CD4-positive, alpha-beta T cell (primary cell): ENCODE measurements at places on chromosomes 6 and 20. TPM values are rescaled to one million over a fixed set of nuclear protein-coding genes. Genes with fewer than 3 reads are reported as not detected.

- H3K27me3 ChIP-seq, result no peaks in the 10 kb centered on the region
- no peaks in the 10 kb centered on the region for H3K36me3 ChIP-seq
- H3K4me3 ChIP-seq, result no peak overlapping the region
- no peak for DNase-seq
These were observed 230.1 kb upstream of the PRND start for GRCh38 chr20:4491643-4492042.

DNA sequence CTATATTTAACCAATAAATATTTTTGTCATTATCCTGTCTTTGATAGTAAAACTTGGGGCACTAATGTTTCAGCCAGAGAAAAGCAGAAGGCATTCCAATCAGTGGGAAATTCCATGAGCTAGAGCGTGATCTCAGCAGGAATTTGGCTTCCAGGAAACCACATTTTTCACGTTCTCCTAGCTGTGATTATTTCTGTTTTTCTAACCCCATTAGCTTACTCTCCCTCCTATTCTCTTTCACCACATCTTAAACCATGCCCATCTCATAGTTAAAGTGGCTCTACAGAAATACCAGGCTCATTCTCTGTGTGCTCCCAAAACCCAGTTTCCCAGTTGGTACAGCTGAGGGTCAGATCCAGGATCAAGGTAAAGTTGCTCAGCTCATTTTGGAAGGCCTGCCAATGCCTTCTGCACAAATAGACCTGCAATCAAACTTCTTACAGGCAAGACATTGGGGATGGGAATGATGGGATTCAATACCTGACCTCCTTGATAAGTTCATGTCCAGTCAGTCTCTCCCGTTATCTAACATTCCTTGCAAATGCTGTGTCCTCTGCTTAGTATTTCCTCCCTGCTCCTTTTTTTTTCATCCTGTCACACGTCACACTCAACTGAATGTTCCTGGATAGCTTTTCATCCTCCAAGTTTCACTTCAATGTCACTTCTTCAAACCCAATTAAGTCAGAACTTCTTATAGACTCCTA, 33.1 kb upstream of the TMEM30A start:
- H3K4me3 ChIP-seq, result no peak overlapping the region
- no peak overlapping the region for H3K27ac ChIP-seq
- DNase-seq, result no peak
- no peaks in the 10 kb centered on the region for H3K4me1 ChIP-seq

DNA sequence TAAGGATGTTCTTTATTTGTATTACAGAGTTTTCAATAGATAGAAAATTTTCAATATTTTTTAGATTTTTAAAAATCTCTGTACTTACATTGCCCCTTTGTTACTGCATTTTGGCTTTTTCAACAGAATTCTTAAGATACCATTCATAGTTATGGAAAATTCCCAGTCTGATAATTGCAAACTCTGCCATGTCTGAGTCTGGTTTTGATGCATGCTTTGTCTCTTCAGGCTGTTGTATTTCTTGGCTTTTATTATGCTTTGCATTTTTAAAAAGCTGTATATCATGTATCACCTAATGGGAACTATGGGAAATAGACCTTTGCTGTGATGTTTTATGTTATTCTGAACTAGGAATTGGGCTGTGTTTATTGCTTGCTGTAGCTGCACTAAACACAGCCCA, 898.9 kb upstream of the ADGRB3 start:
- H3K4me1 ChIP-seq, result no peaks in the 10 kb centered on the region
- H3K36me3 ChIP-seq, result no peaks in the 10 kb centered on the region
- no peak overlapping the region for H3K4me3 ChIP-seq
- DNase-seq, result no peak

- no peaks in the 10 kb centered on the region for H3K36me3 ChIP-seq
- no peak for DNase-seq
- no peak overlapping the region for H3K4me3 ChIP-seq
- peaks cover 5% of the 10 kb centered on the region for H3K4me1 ChIP-seq
These were observed 195.7 kb upstream of the KCNG1 start for GRCh38 chr20:51218603-51219002.

DNA sequence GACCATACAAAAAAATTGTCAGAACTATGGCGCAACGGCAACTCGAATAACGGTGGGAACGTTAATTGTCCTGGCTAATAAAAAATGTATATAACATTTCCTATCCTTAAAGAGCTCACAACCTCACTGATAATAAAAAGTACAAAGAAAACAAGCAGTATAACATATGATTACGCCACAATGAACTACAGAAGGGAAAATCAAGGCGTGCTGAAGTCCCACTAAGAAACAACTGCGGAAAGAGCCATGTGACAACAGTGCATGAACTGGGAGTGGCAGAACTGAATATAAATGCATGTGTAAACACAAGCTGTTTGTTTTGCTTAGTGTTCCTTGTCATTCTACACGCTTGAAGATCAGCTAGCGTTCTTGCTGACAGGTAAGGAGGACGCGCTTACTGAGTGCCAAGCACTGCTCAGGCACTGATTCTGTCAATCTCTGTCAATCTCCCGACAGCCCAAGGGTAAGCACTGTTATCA, 466 bp upstream of the PSMB1 start:
- peak; percentile 84 for DNase-seq
- peaks cover 37% of the 10 kb centered on the region for H3K36me3 ChIP-seq
- H3K4me1 ChIP-seq, result peaks cover 34% of the 10 kb centered on the region
- no peaks in the 10 kb centered on the region for H3K27me3 ChIP-seq
- H3K27ac ChIP-seq, result peak overlapping the region; percentile 93

GRCh38 chr6:111057074-111057752, 30.1 kb upstream of the SLC16A10 start:
- H3K27ac ChIP-seq, result no peak overlapping the region
- no peaks in the 10 kb centered on the region for H3K36me3 ChIP-seq
- H3K4me1 ChIP-seq, result no peaks in the 10 kb centered on the region
- peak; percentile 2 for DNase-seq
- no peak overlapping the region for H3K4me3 ChIP-seq

DNA sequence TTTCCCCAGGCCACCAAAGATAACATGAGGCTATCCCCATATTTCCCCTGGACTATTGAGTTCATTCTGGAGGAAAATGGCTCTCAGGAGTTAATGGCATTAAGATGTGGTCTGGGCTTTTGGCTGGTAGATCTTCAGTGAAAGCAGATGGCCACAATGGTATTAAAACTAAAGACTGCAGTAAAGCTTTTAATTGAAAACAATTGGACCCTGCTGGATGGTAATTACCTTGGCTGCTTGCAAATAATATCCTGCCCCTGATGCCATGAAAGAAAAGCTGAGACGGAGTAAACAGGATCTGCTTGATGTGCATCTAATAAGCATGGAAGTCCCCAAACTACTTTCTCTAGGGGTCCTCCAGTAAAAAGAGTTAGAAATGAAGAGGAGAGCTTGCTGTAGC, 255.8 kb downstream of the QKI start:
- no peaks in the 10 kb centered on the region for H3K36me3 ChIP-seq
- peaks cover 13% of the 10 kb centered on the region for H3K4me1 ChIP-seq
- no peak overlapping the region for H3K4me3 ChIP-seq
- DNase-seq, result no peak

- no peak overlapping the region for H3K27ac ChIP-seq
- DNase-seq, result no peak
- no peak overlapping the region for H3K4me3 ChIP-seq
These were observed 2.9 kb upstream of the TDRD6 start for GRCh38 chr6:46684771-46685170.

DNA sequence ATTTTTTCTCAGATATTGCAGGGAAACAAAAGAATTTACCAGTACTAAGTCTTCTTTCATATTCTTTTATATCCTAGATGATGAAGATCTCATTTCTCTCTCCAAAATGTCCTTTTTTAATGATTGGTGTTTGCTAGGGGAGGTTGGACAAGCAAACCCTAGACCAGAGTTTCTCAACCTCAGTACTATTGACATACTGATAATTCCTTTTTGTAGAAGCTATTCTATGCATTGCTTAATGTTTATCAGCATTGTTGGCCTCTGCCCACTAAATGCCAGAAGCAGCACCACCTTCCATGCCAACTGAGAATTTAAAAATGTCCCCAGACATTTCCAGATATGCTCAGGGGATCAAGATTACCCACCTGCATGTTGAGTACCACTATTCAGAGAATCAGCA, 14.4 kb upstream of the TFAP2B start:
- no peaks in the 10 kb centered on the region for H3K27me3 ChIP-seq
- no peak overlapping the region for H3K27ac ChIP-seq
- DNase-seq, result no peak

DNA sequence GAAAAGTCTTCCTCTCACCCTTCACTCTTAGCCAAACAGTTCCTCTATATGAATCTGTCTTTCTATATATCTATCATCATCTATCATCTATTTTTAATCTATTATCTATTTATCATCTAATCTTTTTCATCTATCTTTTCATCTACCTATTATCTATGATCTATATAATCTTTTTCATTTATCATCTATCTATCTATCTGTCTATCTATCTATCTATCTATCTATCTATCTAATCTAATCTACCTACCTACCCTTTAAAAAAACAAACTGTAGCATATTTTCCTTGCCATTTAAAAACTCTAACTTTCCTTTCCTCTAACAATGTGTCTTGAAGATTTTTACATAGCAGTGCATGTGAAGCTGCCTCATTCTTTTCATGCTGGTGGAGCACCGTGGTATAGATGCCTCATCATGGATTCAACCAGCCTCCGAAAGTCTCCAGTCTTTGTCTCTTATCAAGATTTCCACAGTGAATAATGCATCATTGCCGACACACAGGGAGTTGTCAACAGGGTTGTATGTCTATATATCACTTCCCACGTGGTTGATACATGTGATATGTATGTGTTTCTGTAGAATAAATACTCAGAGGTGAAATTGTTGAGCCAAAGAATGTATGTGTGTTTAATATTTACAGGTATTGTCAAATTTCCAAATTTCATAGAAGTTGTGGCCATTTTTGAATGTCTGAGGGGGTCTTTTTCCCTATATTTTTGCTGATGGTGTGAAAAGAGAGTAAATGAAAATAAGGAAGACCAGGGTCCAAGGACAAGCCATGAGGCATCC, 51.3 kb downstream of the VEGFA start:
- no peak for DNase-seq
- H3K27ac ChIP-seq, result no peak overlapping the region
- H3K4me1 ChIP-seq, result no peaks in the 10 kb centered on the region

DNA sequence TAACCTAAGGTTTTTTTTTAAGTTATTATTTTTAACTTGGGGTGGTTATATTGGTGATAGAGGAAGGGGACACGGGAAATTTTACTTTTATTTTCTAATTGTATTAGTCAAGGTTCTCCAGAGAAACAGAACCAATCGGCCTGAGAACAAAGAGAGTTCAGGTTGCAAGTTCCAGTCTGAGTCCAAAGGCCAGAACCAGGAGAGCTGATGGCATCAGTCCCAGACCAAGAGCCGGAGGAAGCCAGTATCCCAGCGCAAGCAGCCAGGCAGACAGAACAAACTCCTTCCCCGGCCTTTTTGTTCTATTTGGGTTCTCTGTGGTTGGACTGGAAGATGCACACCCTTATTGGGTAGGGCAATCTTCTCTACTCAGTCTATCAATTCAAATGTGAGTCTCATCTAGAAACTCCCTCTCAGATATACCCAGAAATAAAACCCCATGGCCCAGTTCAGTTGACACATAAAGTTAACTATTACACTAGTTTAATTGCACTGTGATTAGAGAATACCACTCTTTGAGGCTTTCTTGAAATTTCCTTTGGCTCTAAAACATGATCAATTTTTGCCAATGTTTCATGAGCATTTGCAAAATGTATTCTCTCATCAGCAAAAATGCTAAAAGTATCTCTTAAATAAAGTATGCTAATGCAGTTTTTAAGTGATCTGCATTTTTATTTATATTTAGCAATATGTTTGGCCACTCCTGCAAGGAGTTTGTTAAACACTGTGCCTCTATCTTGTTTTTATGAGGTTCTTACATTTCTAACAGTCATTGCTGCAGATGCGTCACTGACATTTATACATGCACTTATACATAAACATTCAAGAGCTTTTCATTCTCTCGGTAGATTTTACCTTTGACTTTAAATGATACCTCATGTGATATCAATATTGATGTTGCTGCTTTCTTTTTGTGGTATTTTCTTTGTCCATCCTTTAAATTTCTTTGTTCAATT, 103.2 kb upstream of the SSTR4 start:
- H3K4me3 ChIP-seq, result no peak overlapping the region
- DNase-seq, result no peak

- no peaks in the 10 kb centered on the region for H3K27me3 ChIP-seq
- H3K36me3 ChIP-seq, result peaks cover 94% of the 10 kb centered on the region
- no peaks in the 10 kb centered on the region for H3K4me1 ChIP-seq
- H3K27ac ChIP-seq, result no peak overlapping the region
- H3K4me3 ChIP-seq, result no peak overlapping the region
- no peak for DNase-seq
These were observed 80.6 kb downstream of the IRAK1BP1 start for GRCh38 chr6:78947962-78948361.

DNA sequence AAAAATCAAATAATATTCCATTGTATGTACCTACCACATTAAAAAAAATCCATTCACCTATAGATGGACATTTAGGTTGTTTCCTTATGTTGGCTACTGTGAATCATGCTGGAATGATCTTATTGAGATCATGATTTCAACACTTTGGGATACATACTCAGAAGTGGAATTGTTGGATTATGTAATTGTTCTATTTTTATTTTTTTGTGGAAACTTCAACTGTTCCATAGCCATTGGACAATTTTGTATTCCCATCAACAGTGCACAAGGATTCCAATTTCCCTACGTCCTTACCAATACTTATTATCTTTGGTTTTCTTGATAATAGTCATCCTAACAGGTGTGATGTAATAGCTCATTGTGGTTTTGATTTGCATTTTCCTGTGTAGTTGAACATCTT, 834.0 kb downstream of the MAFB start:
- no peaks in the 10 kb centered on the region for H3K36me3 ChIP-seq
- no peak for DNase-seq
- H3K27ac ChIP-seq, result no peak overlapping the region
- no peaks in the 10 kb centered on the region for H3K27me3 ChIP-seq
- H3K4me1 ChIP-seq, result no peaks in the 10 kb centered on the region
- no peak overlapping the region for H3K4me3 ChIP-seq

DNA sequence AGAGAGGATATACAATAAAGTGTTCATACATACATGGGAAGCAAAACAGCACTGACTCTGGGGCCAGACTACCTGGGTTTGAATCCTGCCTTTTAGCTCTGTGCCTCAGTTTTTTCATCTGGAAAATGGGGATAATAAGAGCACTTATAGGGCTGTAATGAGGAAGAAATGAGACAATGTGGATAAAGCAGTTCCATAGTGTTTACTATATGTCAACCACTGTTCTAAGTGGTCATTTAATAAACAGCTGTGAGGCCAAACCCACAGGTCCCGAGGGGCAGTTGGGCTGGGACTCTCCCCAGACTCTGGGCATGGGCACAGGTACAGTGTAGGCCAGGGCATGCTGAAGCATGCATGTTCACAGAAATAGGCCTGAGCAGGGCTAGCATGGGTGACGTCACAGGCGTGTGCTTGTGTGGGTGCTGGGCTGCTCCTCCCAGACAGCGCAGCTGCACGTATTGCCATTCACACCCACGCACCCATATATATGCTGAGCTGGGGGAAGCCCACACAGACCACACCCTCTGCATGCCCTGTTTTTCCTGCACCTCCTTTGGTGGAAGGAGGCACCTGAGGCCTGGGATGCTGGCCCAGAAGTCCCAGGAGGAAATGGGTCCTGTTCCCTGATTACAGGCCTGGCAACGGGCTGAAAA, 3.5 kb upstream of the PLCG1 start:
- H3K27me3 ChIP-seq, result no peaks in the 10 kb centered on the region
- H3K4me1 ChIP-seq, result peaks cover 34% of the 10 kb centered on the region
- no peak overlapping the region for H3K27ac ChIP-seq
- DNase-seq, result peak; percentile 84
- no peak overlapping the region for H3K4me3 ChIP-seq

The STMND1 gene
- not detected for total RNA-seq

The SLC35F1 gene
- total RNA-seq, result not detected

The GUCA1A gene
- total RNA-seq, result not detected

The SLC22A16 gene
- total RNA-seq, result not detected

The SIRPD gene
- 0.55 TPM for total RNA-seq

The CALHM5 gene
- total RNA-seq, result not detected

The OPRM1 gene
- total RNA-seq, result not detected

The TULP1 gene
- total RNA-seq, result not detected

The SMLR1 gene
- total RNA-seq, result not detected
